Hematopoietic multipotent progenitor cell treated with erythropoietin and hydrocortisone succinate and interleukin-3 and kit ligand, for 17 days (in vitro differentiated cells): ENCODE measurements at places on chromosomes 12 and 14.

GRCh38 chr12:29599381-29599780 is 101.9 kb upstream of the OVCH1 start:
- no peak for DNase-seq

GRCh38 chr12:127113945-127114344 is 1153.0 kb upstream of the TMEM132C start:
- no peak for DNase-seq

DNA sequence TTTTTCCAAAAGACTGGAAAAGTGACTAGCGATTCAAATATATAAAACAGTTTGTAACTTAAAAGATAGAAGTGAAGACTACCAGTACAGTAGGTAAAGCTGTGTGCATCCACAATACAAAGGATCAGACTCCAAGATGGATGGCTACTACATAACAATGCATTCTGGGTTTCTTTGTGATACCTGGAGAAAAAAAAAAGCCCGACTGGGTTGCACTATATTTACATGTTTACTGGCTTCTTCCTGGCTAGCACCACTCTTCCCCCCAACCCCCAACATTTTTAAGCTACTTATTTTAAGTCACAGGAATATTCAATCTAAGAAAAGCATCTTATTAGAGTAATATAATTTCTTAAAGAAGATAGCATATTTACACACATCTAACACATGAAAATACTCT is 61.1 kb upstream of the SINHCAF start:
- DNase-seq, result no peak

DNA sequence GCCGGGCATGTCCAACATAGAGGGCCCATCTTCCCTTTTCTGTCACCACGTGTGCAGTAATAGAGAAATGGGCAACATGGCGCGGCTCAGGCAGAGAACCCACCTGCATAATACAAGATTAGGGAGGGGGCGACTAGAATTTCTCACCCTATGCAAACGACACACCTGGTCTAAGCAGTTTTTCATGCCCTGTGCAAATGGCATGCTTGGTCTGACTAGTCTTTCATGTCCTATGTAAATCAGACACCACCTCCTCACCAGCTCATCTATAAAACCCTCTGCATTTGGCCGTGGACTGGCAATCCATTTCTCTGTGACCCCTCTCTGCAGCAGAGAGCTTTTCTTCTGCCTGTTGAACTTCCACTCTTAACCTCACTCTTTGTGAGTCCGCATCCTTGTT is 180.2 kb upstream of the PZP start:
- no peak for DNase-seq

DNA sequence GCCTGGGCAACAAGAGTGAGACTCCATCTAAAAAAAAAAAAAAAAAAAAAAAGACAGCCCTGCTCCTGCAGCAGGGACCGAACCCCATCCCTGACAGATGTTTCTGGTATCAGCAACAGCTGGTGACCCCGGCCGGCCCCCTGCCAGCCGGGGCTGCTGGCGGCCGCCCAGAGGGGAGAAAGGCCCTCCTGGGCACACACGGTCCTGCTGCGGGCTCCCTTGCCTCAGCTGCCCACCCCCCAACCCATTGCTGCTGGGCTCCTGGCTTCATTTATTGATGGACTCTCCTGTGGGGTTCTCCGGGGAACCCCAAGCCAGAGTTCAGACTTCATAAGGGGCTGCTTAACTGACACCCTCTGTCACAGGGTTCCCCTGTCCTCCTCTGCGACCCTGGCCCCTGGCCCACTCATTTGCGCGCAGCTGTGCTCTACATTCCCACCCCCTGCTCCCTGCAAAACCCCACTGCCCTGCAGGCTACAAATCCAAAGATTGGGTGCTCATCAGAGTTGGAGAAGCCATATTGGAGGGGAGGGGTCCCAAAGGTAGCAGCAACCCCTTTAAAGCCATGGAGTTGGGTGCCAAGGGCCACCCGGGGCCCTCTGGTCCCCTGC is 103.6 kb upstream of the RTL1 start:
- DNase-seq, result no peak

GRCh38 chr14:75643985-75644384 is 16.7 kb downstream of the ERG28 start:
- no peak for DNase-seq
